Activated CD8-positive, alpha-beta memory T cell treated with anti-CD3 and anti-CD28 coated beads for 1 hour (primary cell): ENCODE measurements at places on chromosomes 7 and 10.
A peak's percentile ranks its signal among the peaks of the same experiment; 100 is the strongest.

GRCh38 chr7:154915600-154915999 lies 87.3 kb downstream of the PAXIP1 start:
- DNase-seq: no peak

DNA sequence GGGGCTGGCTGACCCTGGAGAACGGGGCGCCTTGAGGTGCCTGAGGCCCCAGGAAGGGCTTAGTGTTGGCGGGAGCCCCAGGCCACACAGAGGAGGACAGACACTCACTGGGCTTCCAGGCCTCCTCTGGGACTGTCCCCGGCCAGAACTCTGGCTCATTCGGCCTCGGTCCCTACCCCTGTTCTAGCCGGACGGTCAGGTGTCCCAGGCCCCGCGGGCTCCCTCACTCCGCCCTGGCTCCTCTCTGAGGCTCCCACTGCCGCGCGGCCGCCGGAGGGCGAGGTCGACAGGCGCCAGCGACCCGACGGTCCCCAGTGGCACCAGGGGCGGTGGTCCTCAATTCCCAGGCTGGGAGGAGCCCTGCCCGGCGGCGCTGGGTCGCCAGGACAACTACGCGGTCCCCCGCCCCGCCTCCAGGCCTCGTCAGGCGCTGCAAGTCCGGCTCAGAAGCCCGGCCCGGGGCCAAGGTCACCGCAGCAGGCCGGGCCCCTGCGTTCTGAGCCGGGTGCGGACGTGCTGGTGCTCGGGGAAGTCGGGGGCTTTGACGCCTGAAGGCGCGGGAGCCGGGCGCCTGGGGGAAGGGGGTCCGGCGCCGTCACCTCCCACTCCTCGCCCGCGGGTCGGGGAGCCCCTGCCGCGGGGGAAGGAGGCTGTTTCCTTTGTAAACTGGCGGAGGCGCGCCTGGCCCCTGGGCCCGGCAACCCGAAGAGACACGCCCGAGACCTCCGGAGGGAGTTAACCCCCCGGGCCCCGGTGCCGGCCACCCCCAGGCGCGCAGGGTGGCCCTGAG lies 1.1 kb upstream of the PWWP2B start:
- peak; percentile 18 for DNase-seq

DNA sequence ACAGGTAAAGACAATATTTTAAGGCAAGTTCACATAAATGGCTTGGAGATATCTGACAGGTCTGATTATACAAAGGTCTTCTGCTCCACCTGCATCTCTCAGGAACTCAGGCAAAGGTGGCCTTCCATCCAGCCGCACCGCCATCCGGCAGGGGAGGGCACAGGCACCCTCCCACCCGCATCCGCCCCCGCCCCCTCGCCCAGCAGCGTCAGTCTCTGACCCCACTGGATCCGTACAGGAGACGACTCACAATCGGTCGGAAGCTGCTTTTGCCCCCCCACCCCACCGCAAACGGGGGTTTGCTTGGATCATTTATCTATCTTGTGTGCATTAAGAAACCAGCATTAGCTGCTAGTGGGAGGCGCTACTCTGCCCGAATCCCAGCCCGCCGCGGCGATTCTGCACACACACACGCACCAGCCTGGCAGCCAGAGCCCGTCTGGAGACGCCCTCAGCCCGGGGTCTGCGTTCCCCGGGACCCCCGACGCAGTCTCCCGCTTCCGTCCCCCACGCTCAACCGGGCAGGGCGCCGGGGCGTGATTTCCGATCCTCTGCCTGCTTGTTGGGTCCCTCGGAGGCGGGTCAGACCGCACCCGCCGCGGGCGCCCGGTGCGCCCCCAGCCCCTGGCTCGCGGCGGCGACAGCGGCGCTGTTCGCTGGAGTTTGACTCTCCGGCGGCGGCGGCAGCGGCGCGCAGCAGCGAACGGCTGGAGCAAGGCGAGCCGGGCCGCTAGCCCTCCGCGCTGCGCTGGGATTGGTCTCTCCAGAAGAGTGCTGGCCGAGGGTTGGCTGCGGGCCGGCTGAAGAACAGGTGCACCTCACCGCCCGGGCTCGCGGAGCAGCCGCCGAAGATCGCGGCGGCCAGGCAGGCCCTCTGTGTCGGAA lies 820 bp upstream of the NRG3 start:
- no peak for DNase-seq

- DNase-seq: no peak
These were observed 95.1 kb upstream of the CCDC71L start for GRCh38 chr7:106756071-106756470.

DNA sequence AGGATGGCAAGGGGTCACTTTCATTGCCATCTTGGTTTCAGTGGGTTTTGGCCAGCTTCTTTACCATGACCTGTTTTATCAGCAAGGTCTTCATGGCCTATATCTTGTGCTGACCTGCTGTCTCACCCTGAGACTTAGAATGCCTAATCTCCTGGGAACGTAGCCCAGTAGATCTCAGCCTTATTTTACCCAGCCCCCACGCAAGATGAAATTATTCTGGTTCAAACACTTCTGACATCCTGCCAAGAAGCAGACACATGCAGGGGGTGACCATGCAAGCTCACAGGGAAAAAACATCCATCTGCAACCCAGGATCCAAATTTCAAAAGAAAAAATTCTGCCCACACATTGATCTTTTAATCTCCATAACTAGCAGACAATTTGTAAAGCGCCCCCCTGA lies 88.4 kb upstream of the EEPD1 start:
- no peak for DNase-seq

DNA sequence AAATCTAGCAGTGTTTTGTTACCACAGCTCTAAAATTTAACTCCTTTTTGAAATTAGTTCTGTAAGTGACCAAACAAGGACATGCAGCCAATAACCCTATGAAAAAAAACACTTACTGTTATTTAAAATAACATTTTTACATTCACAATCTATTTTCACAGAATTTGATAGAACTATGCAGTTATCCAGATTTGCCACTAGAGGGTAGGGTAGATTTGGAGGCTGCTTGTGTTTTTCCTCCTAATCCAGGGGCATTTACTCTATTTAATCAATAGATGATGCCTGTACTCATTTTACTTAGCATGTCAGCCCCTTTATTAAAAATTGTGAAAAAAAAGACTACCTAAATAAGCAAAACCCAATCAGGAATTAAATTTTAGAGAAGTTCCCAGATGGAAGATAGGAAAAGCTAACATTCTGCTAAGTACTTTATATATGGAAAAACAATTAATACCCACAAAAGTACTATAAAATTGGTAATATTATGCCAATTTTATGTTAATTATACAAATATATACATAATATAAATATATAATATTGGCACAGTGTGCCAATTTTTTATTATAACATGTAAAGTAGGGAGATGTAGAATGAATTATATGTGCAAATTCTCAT lies 18.1 kb upstream of the LIPK start:
- DNase-seq: no peak

GRCh38 chr7:142602183-142602582 lies 147.1 kb upstream of the PRSS1 start:
- DNase-seq: no peak

DNA sequence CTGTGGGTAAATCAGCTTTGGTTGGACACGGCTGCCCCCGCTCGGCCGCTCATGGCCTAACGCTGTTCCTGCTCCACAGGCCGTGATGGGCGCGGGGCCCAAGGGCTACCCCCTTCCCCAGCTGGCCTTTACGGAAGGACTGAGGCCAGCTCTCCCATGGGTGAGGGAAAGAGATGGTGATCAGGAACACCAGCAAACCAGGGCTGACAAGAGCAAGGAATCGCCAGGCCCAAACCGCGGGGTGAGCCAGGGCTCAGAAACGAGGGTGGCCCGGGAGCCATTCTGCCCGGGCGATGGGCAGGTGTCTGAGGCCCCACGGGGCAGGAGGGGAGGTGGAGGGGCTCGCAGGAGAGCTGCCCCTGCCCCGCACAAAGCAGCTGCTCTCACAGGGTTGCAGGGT lies 26.6 kb downstream of the GPER1 start:
- DNase-seq: no peak

- no peak for DNase-seq
These were observed 113.0 kb downstream of the LRMDA start for GRCh38 chr10:75544386-75544785.

GRCh38 chr7:16743236-16743635 lies 10.3 kb upstream of the TSPAN13 start:
- DNase-seq: no peak

GRCh38 chr10:76667408-76668370 lies 969.9 kb downstream of the KCNMA1 start:
- no peak for DNase-seq

DNA sequence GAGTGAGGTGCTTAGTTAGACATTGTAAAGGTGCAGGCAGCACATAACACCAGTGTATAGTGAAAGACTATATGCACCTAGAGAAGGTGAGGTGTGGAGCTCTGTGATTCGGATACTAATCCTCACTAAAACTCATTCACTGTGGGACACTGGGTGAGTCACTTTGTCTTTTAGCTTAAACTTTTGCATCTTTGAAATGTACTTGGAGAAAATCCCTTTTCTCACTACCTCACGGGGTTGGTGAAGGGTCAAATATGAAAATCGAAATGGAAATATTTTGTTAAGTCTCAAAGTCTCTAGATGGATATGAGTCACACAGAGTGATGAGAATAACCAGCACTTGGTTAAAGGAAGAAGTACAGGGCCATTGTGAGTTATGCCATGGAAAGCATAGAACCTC lies 38.0 kb downstream of the MDFIC start:
- DNase-seq: no peak

DNA sequence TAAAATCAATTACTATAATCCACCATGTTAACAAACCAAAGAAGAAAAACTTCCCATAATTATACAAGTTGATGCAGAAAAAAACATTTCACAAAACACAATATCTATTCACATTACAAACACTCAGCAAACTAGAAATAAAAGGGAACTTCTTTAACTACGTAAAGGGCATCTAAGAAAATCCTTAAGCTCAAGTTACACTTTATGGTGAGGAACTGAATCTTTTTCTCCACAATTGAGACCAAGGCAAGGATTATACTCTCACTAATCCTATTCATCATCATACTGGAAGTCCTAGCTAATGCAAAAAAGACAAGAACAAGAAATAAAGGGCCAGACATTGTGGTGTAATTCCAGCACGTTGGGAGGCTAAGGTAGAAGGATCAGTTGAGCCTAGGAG lies 159.9 kb downstream of the ZNF365 start:
- no peak for DNase-seq

- DNase-seq: no peak
These were observed 66.6 kb downstream of the PWWP2B start for GRCh38 chr10:132463333-132464255.

- DNase-seq: no peak
These were observed 528.3 kb downstream of the PHTF2 start for GRCh38 chr7:78326876-78327275.

GRCh38 chr7:8418629-8419245 lies 14.7 kb upstream of the NXPH1 start:
- peak; percentile 12 for DNase-seq

GRCh38 chr7:131873581-131873980 lies 317.2 kb upstream of the PODXL start:
- DNase-seq: no peak

GRCh38 chr7:137395420-137395819 lies 51.9 kb upstream of the PTN start:
- no peak for DNase-seq

DNA sequence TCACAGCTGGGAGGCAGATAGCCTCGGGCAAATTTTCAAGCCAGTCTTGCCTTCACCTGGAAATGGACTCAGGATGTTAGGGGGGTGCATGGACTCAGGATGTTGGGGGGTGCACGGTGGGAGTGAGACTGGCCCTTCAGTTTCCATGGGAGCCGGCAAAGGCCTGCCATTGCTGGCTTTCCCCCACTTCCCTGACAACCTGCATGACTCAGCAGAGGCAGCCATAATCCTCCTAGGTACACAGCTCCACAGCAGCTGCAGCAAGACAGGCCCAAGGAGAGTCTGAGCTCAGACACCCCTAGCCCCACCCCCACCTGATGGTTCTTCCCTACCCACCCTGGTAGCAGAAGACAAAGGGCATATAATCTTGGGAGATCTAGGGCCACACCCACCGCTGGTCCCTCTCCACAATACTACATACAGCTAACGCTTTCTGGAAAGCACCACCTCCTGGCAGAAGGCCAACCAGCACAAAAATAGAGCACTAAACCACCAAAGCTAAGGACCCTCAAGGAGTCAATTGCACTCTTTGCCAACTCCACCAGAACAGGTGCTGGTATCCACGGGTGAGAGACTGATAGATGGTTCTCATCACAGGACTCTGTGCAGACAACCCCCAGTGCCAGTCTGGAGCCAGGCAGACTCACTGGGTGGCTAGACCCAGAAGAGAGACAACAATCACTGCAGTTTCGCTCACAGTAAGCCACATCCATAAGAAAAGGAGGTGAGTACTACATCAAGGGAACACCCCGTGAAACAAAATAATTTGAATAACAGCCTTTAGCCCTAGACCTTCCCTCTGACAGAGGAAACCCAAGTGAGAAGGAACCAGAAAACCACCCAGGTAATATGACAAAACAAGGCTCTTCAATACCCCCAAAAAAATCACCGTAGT lies 18.3 kb downstream of the C7orf25 start:
- no peak for DNase-seq

DNA sequence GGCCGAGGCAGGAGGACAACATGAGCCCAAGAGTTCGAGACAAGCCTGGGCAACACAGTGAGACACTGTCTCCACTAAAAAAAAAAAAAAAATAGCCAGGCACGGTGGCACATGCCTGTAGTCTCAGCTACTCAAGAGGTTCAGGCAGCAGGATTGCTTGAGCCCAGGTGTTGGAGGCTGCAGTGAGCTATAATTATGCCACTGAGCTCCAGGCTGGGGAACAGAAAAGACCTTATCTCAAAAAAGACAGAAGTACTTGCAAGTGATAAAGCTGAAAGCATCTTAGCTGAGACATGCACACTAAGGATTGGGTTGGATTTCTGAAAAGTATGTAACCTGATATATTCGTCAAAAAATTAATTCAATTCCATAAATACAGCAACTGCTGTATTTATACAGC lies 68.4 kb downstream of the PPP1R3C start:
- no peak for DNase-seq

DNA sequence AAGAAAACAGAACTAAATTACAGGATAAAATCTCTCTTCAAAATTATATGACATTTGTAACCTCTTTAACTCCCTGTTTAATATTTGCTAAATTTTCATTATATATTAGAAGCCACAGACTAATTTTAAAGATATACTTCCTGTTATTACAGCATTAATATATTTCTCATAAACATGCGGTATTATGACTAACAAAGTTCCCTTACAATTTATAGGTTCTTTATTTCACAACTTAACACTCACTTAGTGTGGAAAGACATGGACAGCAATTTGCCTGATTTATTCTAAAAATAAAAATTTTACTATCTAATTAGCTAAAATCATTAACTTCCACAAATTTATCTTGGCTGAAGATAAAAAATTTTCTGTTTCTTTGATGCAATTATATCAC lies 29.0 kb downstream of the CTNNA3 start:
- no peak for DNase-seq

GRCh38 chr10:99435986-99436638 lies 5.7 kb upstream of the GOT1 start:
- no peak for DNase-seq

GRCh38 chr10:113273181-113274163 lies 279.4 kb upstream of the HABP2 start:
- no peak for DNase-seq

- DNase-seq: no peak
These were observed 307.9 kb upstream of the AOAH start for GRCh38 chr7:37032258-37032601.

GRCh38 chr7:15998617-15999016 lies 312.1 kb upstream of the MEOX2 start:
- no peak for DNase-seq
